GM12891 (cell line): ENCODE measurements at places on chromosomes 1 and 21.

DNA sequence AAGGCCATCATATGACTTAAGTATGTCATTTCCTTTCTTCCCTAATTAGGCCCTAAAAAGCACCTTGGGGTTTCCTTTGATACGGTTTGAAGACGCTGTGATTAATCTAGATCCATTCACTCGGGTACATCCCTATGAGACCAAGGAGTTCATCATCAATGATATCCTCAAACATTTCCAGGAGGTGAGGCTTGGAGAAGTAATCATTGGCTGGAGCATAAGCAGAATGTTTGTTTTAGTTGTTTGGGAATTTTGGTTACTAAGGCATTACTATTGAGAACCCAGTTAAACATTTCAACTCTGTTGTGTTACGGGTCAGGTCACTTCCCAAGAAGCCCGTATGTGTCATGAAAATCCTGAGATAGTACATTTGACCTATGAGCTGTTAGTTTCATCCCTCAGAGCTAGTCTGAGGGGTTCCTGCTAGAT, 185.2 kb downstream of the VPS13D start:
- DNase-seq, result no peak

DNA sequence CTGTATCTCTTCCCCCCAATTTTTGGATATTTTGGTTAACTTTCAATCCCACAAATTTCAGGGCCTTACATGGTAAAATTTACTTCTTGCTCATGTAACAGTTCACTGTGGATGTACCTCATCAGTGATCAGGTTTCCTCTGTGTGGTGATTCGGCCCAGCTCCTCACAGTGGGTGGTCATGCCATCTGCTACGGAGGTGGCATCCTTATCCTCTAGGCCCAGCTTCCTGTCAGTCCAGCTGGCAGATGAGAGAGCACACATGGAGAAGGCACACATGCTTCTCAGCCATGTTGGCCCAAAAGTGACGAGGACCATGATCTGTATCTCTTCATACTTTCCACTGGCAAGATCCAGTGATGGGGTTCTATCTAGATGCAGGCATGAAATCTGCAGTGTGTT, 27.2 kb downstream of the PCBP3 start:
- no peak for DNase-seq

DNA sequence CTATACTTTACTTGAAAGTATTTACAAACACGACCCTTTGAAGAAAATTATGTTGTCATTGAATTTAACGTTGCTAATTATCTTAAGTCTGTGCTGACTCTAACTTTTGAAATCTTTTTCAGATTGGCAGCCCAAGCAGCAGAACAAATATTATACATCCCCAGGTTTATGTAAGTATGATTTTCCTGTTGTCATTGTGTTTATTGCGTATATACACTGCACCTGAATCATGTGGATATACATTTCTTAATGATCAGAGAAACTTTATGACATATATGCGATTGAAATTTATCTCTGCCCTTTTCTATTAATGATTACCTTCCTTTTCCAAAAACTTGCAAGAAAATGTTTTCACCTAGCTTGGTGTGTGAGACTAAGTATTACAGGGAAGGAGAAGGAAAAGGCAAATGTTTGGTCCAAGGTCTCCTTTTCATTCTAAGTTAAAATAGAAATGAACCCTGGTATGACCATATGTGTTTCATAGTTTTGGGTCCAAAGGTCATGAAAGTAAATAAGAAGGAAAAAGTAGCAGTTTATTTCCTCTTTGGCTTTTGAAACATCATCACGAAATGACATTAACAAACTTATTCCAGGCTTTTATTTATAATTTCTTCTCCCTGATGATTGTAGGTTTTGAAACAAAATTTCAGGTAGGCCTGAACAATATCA, 116.8 kb downstream of the VPS13D start:
- no peak for DNase-seq

GRCh38 chr1:186463926-186464325, 3.0 kb upstream of the PDC start:
- no peak for DNase-seq

DNA sequence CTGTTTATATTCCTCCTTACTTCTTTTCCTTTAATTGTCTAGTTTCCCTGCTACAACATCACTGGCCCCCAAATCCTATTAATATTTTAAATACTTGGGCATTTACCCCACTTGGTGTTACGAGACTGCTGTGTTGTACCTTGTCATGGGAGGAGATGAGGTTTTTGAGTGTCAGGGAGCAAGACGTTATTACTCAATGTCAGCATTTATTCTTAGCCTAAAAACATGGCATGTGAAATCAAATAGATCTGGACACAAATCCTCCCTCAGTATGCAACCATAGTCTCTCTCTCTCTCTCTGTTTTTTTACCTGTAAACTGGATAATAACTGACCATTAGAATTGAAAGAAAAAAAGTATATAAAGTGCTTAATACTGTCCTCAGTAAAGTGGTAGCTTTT, 4.6 kb downstream of the LRRC8B start:
- DNase-seq, result no peak

- DNase-seq, result no peak
Observed at GRCh38 chr1:89064632-89065031, 376 bp downstream of the GBP1 start.

GRCh38 chr1:225754940-225755641, 22.5 kb upstream of the SRP9 start:
- no peak for DNase-seq

DNA sequence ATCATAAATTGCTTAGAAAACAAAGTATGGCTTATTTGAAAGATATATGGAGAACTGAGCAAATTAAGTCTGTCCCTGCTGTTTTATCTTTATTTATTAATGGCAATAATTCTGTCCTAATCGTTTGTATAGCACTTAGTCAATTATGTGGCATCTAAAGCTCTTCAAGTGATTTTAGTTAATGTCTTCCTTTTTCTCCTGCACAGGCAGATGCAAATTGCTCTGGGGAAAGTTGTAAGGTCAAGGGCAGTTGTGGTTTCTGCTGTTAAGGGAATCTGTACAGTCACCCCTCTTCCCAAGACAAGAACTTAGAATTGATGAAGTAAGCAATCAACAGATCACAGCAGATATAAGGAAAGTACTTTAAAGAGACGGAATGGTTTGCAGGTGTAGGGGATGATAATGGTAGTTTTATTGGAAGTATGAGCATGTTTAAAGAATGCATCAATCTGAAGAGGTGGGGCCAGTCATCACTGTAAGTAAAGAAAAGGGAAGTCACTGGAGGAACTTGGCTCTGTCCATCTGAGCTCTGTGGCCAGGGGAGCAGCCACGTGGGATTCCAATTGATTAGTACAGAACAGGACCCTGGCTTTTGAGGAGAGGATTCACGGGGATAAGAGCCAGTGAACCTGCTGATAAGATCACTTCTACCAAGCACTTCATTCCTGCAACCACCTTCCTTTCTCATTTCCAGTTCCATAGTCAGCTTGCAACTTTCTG, 116.0 kb upstream of the KCNJ6 start:
- no peak for DNase-seq

DNA sequence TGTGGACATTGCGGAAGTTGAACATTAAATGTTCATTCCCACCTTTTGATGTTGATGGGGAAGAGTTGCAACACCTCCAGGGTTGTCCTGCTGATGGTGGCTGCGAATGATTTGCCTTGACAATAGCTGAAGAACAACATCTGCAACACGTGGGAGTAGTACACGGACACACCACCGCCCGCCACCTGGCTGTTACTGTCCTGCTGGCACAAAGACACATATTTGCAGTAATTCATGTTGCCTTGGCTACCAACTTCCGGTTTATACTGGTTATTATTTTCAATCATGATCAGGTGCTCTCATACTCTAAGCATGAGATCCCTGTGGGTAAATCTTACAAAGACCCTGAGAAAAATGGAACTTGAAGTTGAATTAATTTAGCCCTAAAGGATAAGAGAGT, 55.2 kb downstream of the UBR4 start:
- DNase-seq, result no peak

DNA sequence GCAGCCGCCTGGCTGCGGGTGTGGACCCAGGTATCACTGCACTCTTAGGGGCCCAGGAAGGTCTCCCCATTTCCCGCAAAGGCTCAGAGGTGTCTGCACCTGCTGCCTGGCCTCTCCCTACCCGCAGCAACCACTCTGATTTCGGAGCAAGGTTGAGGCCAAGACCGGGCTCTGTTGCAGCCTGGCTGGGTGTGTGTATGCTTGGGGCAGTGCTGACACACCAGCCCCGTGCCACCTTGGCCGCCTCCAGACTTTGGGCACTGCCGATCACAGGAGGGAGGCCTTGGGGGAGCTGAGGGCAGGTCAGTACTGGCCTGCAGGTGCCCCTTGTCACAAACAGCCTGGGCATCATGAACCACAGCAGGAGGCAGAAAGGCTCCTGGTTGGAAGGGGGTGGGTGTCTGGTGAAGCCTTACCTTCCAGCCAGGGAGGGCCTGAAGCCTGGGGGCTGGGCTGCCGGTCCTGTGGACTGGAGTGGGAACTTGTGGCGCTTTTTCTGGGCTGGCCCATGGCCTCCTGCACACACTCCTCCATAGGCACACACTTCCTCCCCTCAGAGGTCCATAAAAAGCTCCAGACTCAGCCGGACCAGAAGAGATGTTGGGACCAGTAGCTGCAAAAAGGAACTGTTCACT, 519.5 kb downstream of the RWDD3 start:
- DNase-seq, result no peak
